ENCODE measurements at places on chromosomes 11 and 22.

DNA sequence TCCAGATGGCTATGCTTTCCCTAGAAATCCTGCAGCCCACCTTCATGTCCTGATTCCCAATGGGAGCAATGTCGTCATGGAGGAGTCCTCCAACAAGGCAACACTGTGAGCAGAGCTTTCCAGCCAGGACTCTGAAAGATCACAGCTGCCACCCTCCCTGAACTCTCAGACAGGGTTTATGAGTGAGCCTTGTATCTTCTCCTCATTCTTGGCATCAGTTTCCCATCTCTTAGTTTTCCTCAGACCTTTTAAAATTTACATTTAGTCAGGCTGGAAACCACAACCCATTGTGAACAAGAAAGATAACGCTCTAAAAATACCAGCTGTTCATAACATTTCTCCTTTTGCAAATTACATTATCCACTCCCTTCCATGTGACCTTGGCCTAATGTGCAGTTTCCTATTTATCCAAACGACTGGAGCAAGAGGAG lies 15.6 kb upstream of the LYVE1 start:
- DNase-seq: no peak

GRCh38 chr11:9831122-9831521 lies 167.2 kb downstream of the SWAP70 start:
- no peak for DNase-seq

- no peak for DNase-seq
Observed at GRCh38 chr22:41380993-41381328, 781 bp upstream of the TEF start.

GRCh38 chr11:119315131-119316015 lies 1.6 kb downstream of the MCAM start:
- DNase-seq: peak; percentile 64

GRCh38 chr11:17816232-17816931 lies 81.8 kb downstream of the KCNC1 start:
- no peak for DNase-seq

DNA sequence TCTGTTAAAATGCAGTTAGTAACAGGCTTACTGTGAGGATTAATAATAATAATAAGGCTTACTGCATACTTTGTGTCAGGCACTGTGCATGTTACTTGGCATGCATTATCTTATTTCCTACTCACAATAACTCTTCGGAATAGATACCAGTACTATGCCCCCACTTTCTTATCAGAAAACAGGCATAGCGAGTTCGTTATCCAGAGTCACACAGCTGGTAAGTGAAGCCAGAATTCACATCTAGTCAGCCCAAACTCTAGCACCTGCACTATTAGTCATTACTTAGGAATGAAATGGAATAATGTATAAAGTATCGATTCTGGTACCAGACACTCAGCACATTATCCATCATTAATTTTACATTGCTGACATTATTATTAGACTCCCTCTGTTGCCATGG lies 155.7 kb upstream of the BLID start:
- no peak for DNase-seq

- no peak for DNase-seq
Observed at GRCh38 chr11:128496692-128497060, 90.7 kb downstream of the ETS1 start.

DNA sequence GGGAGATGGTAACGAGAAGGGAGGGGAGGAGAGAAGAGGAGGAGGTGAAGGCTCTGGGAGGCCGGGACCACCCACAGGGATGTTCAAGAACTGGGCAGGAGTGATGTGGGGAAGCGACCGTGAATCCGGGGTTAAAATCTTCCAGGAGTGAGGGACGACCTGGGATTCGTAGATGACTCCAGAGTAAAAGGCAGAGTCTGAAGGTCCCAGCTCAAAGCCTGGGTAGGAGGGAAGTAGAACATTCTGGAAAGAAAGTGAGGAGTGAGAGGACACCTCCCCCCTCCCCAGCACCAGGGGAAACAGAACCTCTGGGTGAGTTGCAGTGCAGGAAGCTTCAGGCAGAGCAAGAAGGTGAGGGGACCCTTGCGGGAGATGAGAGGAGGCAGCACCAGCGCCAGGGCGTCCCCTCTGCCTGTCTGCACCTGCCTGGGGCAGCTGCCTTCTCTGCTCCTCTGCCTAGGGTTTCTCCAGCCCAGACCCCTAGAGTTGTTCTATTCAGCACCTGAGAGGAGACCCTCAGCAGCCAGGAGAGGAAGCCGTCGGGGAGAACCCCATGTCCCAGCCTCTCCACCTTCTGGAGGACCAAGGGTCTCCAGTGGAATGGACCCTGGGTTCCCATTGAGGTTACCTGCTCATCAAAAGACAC lies 49.7 kb downstream of the LINC01488 start:
- no peak for DNase-seq

DNA sequence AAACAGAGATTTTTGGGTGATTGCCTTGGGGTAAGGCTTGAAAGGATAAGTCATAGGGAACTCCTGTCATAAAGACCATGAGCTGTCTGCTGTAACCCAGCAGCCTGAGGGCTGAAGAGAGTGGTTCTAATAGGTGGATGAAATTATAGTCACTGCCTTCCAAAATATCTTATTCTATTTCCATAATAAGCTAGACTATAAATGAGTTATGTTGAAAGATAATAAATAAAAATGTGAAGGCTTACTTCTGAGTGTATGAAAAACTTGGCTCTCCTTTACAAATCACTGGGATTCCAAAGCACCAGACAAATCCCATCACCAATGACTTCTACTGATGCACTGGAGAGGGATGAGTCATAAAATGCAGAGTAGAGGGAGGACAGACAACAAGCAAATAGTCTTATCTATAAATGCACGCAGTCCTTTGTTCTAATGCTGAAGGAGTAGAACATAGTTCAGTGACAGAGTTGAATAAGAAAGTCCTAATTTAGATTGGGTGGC lies 775.0 kb upstream of the LRRC4C start:
- DNase-seq: no peak

GRCh38 chr22:26502688-26503561 lies 9.3 kb downstream of the TFIP11 start:
- peak; percentile 30 for DNase-seq

- DNase-seq: no peak
Observed at GRCh38 chr11:128970598-128971190, 28.0 kb upstream of the TP53AIP1 start.

DNA sequence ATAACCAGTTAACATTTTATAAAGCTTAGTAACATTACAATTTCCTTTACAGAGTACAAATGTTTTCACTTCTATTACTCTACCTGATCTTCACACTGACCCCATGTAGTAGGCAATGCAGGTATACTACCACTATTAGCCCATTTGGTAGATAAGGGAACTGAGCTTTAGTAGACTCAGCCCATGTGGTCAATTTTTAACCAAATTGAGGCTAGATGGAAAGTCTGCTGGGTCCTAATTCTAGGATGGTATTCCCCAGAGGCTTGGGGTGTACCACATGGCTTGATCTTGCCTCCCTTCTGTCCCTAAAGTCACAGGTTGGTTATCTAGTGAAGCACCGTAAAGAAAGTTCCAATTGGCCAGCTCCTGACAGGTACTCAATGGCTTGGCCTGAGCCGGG lies 48.2 kb downstream of the NRXN2 start:
- no peak for DNase-seq

- DNase-seq: no peak
Observed at GRCh38 chr11:6110011-6110410, 2.5 kb downstream of the OR56B4 start.

DNA sequence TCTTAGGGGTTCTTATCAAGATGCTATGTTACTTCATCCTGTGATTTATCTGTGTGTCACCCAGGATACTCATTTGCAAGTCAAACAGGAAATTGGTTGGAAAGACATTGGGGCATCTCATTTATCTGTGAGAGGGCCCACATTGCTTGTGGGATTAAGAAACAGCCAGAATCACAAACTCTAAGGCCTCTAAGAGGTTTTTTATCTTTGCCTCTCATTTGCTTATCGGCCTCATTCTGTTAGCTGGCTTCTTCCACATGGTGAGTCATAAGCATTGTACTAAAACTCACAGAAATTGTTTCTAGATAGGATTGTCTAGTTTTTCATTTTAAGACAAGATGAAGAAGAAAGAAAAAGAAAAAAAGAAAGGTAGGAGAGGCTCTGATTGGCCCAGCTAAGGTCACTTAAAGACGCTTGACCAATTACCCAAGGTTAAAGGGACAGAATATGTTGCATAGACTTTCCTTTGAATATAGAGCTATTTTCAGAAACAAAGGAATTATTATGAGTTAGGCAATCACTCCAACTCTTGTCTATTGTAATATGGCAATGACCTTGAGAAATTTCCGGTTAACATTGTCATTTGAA lies 121.9 kb downstream of the ARHGAP42 start:
- no peak for DNase-seq

Data from activated CD4-positive, alpha-beta T cell treated with anti-CD3 and anti-CD28 coated beads for 4 hours (primary cell).